ENCODE measurements at places on chromosomes 2 and 18. TPM values are rescaled to one million over a fixed set of nuclear protein-coding genes. Genes with fewer than 3 reads are reported as not detected.

- DNase-seq = no peak
Measured at GRCh38 chr2:240704651-240705050, 13.0 kb downstream of the AQP12A start.

- DNase-seq = no peak
Measured at GRCh38 chr2:193303464-193303863, 1108.7 kb upstream of the TMEFF2 start.

Gene FHOD3
- total RNA-seq = 2.5 TPM

- no peak for DNase-seq
Measured at GRCh38 chr2:144666032-144666431, 146.1 kb upstream of the ZEB2 start.

Gene OTOS
- total RNA-seq = not detected

Gene CCDC138
- 4.5 TPM for total RNA-seq

GRCh38 chr18:36627637-36628036, 201.2 kb downstream of the TPGS2 start:
- no peak for DNase-seq

DNA sequence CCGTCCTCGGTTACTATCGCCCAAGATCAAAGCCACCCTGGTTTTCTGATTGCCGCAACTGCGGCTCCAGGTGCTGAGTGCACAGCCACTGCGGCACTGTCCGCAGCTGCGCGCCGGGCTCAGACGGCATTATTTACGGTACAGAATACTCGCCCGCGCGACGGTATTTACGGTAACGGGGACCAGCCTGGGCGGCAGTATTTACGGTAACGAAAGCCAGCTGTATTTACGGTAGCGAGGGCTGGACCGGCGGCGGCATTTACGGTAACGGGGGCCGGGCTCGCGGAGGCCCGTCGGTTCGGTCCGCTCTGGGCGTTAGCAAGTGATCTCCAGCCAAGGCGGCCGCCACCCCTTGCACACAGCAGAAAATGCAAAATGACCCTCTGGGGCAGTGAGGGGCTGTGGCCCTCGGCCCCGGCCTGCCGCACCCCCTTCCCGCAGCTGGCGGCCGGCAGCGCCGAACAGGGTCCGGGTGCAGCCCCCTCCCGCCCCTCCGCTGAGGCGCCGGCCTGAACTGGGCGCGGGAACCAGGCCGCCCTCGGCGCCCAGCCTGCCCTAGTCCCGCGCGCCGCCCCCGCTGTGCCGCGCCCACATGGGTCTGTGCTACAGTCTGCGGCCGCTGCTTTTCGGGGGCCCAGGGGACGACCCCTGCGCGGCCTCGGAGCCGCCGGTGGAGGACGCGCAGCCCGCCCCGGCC, at the start of gene GNAL:
Gene GNAL, plus strand, starts transcription at position 293 of the 697 bp plus-strand sequence. Its CDS starts 300 bp downstream, at position 593.
- DNase-seq = peak; percentile 83

- no peak for DNase-seq
Measured at GRCh38 chr18:55448420-55448819, 139.6 kb downstream of the TCF4 start.

- DNase-seq = no peak
Measured at GRCh38 chr2:28250006-28250405, 142.7 kb upstream of the FOSL2 start.

Gene AKAIN1
- not detected for total RNA-seq

GRCh38 chr18:7830468-7830867, 263.4 kb downstream of the PTPRM start:
- no peak for DNase-seq

GRCh38 chr2:224183086-224183485, 144.0 kb upstream of the SERPINE2 start:
- DNase-seq = no peak

Gene UGT1A3
- not detected for total RNA-seq

Gene ANKRD30B
- not detected for total RNA-seq

- no peak for DNase-seq
Measured at GRCh38 chr2:25494616-25495015, 152.9 kb upstream of the DNMT3A start.

GRCh38 chr18:51074605-51075004, 44.6 kb downstream of the SMAD4 start:
- DNase-seq = no peak

DNA sequence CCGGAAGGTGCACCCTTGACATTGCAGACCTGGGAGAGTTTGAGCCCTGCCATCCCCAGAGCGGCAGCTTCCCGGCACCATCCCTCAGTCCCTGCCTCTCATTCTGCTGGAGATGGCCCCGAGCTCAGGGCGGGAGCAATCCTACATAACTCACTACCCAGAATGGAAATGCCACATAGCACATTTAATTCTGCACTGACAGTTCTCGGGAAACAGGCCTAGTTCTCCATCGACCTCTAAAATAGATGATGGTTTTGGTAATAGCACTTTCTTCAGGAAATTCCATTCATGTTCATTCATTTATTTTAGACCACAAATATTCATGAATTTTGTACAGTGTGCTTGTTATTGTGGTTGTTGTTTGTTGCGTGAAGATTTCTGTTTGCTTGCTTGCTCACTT, 92.9 kb upstream of the SLC14A2 start:
- DNase-seq = no peak

Gene MC2R
- total RNA-seq = not detected

Gene ABCG5
- total RNA-seq = not detected

DNA sequence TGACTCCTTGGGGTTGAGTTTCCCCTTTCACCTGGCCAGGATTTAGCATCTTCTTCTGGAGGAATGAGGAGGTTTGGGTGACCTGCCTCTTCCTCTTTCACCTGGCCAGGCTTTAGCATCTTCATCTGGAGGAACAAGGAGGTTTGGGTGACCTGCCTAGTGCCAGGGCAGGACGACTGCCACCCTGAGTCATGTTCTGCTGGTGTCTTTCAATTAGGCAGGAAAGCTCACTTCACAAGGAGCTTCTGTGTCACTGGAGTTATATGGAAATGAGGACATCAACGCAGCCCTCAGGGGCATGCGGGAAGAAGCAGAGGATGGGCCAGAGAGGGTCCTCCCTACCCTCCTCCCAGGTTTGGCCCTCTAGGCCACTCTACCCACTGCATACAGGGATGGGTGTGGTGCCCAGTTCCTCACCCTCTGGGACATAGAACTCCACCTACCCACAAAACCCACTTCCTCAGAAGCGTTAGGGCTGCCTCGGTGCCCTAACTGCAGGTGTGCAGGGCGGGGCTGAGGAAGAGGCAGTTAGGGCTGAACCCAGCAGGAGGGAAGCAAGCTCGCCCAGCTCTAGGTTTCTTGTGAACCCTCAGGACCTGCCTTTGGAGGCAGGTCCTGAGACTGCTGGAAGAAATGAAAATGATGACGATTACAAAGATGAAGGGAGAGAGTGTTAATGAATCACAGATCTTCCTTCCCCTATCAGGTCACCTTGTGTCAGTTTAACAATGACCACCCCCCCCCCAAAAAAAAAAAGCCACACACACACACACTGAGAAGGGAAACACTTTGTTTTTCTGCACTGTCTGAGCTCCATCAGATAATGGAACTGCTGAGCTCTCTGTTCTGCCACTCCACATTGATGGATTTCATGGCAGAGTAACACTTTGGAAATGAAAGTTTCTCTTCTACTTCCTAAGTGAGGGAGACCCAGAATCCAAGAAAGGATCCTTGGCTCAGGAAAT, 71.0 kb downstream of the ARL4C start:
- DNase-seq = peak; percentile 55

DNA sequence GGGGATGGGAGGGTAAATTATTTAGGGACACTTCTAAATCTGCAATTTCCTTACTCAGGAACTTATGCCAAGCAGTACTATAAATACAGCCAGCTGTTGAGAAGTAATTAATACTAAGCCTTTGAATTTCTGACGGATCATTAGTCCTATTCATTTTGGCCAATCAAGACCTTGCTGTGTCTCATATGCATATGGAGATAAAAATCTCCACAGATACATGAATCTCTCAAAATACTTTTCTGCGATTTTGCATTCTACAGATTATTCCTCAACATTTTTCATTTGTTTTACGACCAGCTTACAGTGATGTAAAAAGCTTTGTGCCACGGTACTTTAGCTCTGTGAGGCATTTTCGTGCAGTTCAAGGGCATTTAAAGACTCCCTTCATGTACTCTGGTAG, 16.7 kb downstream of the LANCL1 start:
- no peak for DNase-seq

DNA sequence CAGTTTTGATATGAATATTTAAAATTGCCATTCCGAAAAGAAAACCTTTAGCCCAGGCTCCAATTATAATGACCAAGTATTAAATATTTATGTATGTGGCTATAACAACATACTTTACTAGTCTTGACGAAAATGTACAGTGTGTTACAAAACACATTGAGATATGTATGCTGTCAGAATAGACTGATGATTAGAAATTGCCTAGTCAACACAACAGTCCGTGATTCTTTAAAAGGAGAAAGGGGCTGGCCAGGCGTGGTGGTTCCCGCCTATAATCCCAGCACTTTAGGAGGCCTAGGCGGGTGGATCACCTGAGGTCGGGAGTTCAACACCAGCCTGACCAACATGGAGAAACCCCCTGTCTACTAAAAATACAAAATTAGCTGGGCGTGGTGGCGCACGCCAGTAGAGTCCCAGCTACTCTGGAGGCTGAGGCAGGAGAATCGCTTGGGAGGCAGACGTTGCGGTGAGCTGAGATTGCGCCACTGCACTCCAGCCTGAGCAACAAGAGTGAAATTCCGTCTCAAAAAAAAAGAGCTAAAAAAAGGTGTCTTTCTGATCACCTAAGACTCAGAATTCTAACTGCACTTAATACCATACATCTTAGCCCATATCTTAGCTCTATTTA, 1.8 kb downstream of the CHAC2 start:
- no peak for DNase-seq

- no peak for DNase-seq
Measured at GRCh38 chr2:16525265-16525887, 140.3 kb downstream of the CYRIA start.

Gene ARMC9
- 43.1 TPM for total RNA-seq

All from lower lobe of right lung (tissue), 2 donors.